Activated T-cell treated with anti-CD3 and anti-CD28 coated beads for 4 hours (primary cell): ENCODE measurements at places on chromosomes 7 and 10.

GRCh38 chr7:50359258-50359994, 54.9 kb downstream of the IKZF1 start:
- no peak for DNase-seq

GRCh38 chr10:101000127-101000914, 713 bp downstream of the LZTS2 start:
- DNase-seq: no peak

- no peak for DNase-seq
Measured at GRCh38 chr7:5170251-5170650, 19.8 kb upstream of the WIPI2 start.

DNA sequence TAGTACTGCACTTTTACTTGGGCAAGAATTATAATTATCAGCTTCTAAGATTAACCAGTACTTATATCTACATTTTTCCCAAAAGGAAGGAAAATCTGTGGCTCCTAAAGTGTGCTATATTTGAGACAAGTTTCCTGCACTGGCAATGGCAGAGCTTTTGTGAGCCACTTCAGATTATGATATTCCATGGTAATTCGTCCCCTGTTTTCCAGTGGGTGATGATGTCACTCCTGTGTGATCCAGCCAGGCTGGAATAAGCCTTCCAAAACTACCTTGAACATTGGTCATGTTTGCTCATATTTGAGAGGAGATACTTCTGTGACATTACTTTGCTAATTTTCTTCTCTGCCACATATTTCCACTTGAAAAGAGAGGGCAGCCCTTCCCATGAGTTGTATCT, 302.1 kb downstream of the MDFIC start:
- DNase-seq: no peak

DNA sequence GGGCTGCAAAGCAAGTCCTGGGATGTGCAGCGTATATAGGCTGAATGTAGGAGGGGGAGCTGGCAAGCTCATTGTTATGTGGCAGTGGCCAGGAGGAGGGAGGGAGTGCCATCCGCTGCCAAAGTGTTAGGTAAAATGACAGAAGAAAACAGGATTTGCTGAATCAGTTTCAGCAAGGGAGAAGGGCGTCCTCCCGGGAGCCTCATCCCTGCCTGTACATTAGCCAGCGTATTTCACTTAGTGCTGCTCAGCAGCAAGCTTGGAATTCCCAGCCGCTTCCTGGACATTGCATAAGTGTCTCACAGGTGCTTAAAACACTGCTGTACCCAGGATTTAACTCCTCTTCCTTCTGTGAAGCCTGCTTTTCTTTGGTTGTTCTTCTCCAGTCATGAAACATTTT, 2.5 kb downstream of the NIPSNAP2 start:
- DNase-seq: no peak

GRCh38 chr7:20777377-20778062, 9.2 kb downstream of the SP8 start:
- no peak for DNase-seq

DNA sequence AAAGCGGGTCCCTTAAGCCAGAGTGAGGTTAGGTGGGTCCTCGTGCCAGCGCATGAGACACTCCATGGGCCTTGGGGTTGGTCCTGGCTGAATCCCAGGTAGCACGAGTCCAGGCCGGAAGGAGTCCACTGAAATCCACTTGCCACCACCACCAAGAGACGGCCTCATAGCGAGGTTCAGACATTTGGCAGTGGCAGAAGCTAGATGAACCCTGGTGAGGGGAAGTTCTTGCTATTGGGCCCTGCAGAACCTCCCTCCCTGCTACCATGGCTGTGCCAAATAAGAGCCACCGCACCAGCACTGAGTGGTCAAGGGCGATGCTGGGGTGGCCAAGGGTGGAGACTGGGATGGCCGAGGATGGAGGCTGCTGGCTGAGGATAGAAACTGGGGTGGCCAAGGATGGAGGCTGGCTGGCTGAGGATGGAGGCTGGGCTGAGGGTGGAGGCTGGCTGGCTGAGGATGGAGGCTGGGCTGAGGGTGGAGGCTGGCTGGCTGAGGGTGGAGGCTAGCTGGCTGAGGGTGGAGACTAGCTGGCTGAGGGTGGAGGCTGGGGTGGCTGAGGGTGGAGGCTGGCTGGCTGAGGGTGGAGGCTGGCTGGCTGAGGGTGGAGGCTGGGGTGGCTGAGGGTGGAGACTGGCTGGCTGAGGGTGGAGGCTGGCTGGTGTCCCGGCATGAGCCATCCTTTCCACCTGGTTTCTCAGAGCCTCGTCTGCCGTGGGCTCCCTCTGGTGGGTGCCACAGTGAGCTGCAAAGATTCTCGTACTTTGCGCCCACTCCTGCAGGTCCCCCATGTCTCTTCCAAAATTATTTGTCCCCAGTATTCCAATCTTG, 88.2 kb downstream of the ELFN1 start:
- peak; percentile 16 for DNase-seq

DNA sequence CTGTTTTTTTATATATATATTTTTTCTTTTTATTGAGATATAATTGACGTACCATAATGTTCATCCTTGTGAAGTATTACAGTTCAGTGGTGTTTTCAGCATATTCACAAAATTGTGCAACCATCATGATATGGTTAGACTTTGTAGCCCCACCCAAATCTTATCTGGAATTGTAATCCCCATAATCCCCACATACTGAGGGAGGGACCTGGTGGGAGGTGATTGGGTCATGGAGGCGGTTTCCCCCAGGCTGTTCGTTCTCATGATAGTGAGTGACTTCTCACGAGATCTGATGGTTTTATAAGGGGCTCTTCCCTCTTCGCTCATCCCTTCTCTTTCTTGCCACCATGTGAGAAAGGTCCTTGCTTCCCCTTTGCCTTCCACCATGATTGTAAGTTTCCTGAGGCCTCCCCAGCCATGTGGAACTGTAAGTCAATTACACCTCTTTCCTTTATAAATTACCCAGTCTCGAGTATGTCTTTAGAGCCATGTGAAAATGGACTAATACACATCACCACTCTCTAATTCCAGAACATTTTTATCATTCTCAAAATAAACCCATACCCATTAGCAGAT, 73.9 kb upstream of the SMNDC1 start:
- DNase-seq: no peak

- no peak for DNase-seq
Measured at GRCh38 chr7:115005953-115006352, 84.1 kb downstream of the MDFIC start.

DNA sequence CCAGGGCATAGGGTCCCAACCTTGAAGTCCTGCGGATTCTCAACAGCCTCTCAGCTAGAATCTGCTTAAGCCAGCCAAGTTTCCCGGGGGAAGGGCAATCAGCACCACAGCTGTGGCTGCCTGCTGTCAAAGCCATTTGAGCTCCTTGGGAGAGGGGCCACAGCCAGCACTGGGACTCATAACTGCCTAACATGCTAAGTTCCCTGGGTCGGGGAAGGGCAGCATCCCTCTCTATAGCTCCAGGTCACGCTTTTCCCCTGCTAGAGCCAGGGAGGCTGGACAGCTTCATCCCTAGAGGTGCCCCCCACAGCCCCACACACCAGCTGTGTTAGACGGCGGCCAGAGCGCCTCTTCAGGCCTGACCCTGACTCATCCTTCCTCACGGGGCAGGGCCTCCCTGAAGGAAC, 49.6 kb upstream of the PDE1C start:
- no peak for DNase-seq

- no peak for DNase-seq
Measured at GRCh38 chr7:73504017-73504416, 18.1 kb downstream of the BAZ1B start.
